ENCODE measurements at places on chromosomes 13 and 19.

DNA sequence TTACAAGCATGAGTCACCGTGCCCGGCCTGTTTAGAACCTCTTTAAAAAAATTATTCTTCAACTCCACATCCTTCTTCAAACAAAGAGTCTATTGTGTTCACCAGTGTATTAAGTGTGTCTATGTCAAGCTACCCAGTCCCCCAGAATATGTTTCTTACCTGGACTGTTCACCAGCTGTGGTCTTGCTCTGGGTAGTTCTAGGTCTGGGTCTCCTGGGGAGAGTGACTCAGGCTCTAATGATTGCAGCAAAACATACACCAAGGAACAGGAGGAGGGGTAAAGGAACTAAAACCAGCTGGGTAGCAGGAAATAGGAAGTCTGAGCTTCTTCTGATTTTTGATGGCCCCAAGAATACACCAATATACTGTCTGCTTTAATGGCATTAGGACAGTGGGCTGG, at the start of gene FPR1:
TSS of gene FPR1 (minus strand) at position 224 of the 400 bp plus-strand sequence. CDS start 4,884 bp downstream, outside the sequence.
- no peak for DNase-seq

GRCh38 chr13:42525035-42525504, 48.9 kb upstream of the TNFSF11 start:
- no peak for DNase-seq

- DNase-seq = no peak
Measured at GRCh38 chr13:111537843-111538499, 217.5 kb downstream of the TEX29 start.

DNA sequence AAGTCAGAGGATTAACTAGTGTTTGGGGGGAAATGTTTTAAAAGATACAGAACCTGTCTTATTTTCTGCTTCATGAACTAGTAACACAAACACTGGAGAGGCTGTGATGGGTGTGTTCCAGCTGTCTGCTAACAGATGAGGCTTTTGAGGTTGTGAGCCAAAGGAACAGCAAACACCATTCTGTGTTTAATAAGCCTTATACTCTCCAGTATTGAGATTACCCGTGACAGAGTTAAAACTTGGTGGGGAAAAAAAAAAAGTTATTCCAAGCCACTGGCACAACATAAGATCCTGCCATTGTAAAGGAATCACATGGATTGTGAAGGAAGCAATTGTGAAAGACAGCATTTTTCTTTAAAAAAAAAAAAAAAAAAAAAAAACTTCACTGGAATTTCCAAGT, 48.4 kb downstream of the KCTD12 start:
- no peak for DNase-seq

DNA sequence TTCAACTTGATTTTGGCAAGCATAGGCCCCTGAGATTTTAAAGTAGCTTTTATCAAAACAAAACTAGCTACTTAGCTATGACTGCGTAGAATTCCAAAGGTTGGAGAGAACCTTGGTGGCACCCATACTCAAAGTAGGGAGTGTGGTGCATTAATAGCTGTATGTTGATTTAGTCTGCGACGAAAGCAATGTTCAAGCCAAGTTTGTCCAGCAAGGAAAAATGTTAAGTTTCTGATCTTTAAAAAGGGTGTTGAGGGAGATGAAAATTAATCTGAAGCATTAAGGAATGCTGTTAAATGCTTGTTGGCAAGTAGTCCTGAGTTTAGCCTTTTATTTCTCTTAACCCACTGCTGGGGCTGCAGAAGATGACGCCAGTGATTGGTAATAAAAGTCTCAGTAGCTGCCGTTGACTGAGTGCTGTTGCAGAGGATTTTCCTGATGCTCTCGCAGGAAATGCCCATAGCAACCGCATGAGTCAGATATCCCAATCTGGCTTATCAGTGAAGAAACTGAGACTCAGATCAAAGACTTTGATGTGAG, 75.9 kb upstream of the RNF113B start:
- no peak for DNase-seq

- no peak for DNase-seq
Measured at GRCh38 chr13:79528759-79529191, 47.8 kb downstream of the NDFIP2 start.

GRCh38 chr13:113533161-113533840, 42.8 kb upstream of the DCUN1D2 start:
- DNase-seq = no peak

GRCh38 chr19:38617283-38617763, 430 bp downstream of the MAP4K1 start:
- no peak for DNase-seq

DNA sequence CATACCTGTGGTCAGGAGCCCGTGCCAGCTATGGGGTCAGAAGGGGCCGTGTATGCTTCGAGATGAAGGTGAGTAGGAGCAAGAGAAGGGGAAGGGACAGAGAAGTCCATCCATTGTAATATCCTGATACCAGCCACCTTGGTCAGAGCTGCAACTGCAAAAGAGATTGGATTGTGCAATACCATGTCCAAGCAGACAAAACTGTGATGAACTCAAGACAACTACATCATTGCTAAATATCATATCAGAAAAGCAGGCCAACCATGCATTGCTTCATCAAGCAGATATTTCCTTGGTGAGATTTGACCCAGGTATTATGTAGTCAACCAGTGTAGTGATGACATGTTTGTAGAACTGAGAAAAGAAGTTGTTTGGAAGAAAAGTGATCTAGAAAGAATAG, 12.1 kb downstream of the HNRNPUL1 start:
- no peak for DNase-seq

DNA sequence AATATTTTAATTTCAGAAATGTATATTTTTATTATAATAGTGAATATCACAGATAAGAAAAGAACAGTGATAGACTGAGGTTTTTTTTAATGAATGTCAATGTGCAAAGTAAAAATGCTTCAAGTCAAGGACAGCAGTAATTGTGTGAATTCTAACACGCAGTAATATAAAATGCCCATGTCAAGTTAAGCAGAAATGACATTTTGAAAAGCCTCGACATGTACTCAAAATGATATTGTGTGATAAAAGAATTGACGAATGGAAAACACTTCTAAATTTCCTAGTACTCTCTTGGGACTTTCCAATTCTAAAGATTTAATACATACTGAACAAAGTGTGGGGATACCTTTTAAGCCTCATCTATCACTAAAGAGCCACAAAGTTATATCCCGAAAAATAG, 172.6 kb downstream of the SLITRK6 start:
- no peak for DNase-seq

Measured in stimulated activated CD8-positive, alpha-beta memory T cell treated with anti-CD3 and anti-CD28 coated beads, Interleukin-2, amount 100 ng/mL, for 1 hour (primary cell).